Natural killer cell treated with Interleukin-12 subunit alpha and Interleukin-12 subunit beta and Interleukin-15 and Interleukin-18, amount 100 ng/mL, for 72 hours (primary cell): ENCODE measurements at places on chromosomes 11 and 22. TPM values are rescaled to one million over a fixed set of nuclear protein-coding genes. Genes with fewer than 3 reads are reported as not detected.

OR8G1 gene
- total RNA-seq = not detected

FIBIN gene
- total RNA-seq = not detected

OR51E2 gene
- total RNA-seq = not detected

SLC22A12 gene
- not detected for total RNA-seq

PDE2A gene
- 7.7 TPM for total RNA-seq

KRTAP5-11 gene
- total RNA-seq = not detected

OR6A2 gene
- not detected for total RNA-seq
